ENCODE measurements at places on chromosomes 13 and 19. TPM values are rescaled to one million over a fixed set of nuclear protein-coding genes. Genes with fewer than 3 reads are reported as not detected.

DNA sequence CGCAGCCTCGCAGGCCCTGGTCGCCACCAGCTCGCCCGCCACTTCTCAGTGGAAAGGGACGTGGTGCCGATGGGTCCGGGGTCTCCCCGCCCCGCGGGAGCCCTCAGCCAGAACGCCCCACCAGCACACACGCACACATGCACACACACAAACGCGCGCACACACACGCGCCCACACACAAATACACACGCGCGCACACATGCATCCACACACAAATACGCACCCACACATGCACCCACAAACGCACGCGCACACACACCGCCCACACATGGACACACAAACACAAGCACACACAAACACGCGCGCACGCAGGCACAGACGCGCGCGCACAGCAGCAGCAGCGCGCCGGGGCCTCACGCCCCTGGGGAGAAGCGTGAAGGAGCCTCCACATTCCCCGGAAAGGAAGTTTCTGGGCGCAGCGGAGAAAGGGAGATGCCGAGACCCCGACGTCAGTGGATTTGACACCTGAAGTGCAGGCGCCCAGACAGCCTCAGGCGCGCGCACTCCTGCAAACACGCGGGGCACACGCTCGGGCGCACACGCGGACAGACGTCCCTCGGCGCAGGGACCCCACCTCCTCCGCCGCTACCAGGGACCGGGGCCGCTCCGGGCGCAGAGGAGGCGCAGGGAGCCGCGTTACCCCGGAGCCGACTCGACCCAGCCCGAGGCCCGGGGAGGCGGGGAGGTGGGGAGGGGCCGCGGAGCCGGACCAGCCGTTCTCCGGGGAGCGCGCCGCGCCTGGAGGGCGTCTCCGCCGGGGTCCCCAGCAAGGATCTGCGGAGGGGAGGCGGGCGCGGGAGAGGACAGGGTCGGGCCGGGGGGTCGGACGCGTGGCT is 622 bp downstream of the RASA3 start:
- DNase-seq = no peak

DNA sequence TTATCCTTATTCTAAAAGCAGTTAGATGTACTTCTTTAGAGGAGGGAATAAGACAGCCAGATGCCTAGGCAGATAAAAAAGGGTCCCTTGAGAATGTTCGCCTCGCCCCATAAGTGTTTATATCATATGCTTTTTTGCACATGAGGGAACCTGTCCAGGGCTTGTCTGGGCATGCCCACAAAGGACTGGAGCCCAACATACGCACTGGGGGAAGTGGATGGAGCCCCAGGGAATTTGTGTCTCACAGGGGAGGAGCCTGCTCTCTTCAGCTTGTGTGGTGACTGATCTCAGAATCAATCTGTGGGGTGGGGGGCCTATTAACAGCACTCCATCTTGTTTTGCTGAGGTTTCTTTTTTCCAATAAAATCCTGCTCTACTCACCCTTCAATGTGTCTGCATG is 22.6 kb downstream of the MED4 start:
- no peak for DNase-seq

DNA sequence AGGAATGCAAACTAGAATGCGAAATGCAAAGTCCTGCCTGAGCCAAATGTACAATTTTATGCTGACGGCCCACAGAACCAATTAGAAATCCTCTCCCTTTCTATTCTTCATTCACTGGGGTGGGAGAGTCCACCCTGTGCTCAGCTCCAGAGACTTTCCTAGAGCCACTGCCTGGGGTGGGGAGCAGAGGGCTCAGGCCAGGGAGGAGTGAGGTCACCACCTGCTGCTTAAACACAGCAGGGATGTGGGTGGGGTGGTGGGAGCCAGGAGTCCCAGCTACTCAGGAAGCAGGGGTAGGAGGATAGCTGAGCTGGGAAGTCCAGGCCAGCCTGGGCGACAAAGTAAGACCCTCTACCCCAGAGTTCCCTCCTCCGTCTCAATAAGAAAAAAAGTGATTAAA is 26.9 kb upstream of the ZNF83 start:
- DNase-seq = no peak

Gene TTYH1
- polyA plus RNA-seq = 14.1 TPM
